ENCODE measurements at places on chromosomes 11 and 22. TPM values are rescaled to one million over a fixed set of nuclear protein-coding genes. Genes with fewer than 3 reads are reported as not detected.

The RPUSD4 gene
- polyA plus RNA-seq: 43.7 TPM

- no peak for DNase-seq
Measured at GRCh38 chr11:122756417-122756816, 81.9 kb upstream of the CRTAM start.

DNA sequence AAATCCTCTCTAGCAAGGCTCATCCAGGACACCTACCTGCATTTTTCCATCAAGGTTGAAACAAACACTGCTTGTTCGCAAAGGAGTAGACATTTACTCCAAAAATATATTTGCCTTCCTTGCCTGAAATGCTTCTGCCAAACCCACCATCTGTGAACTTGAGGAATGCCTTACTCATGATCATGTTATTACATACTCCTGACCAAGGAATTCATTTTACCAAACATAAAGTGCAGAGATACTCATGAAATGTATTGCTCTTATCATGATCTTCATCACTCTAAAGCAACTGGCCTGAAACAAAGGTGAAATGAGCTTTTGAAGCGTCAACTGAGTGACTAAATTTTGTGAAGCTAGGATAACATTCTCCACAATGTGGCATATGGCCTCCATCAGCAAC lies 243.1 kb upstream of the CCDC179 start:
- DNase-seq: no peak

DNA sequence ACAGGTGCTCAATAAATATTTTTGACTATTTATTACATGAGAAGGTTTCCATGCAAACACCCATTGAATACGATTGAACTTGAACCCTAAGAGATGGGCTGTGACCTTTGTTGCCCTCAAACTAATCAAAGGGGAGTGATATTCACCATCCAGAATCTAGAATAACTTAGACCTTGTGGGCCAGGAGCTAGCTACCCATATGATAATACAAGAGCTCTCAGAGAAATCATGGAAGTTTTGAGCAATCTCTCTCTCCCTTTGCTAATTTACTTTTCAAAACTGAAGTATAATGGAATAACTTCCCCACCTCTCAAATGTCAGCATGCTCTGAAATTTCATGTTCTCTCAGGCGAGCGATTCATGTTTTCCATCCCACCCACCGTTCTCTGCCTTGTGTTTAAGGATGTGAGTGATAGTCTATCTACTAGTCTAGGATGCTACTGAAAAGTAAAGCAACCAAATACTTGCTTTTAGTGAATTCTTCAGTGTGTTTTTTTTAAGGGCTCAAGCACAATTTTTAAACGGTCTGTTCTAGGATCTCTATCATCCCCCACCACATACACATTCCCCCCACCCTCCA lies 33.3 kb downstream of the BARX2 start:
- DNase-seq: no peak

The GSTT4 gene
- polyA plus RNA-seq: not detected

DNA sequence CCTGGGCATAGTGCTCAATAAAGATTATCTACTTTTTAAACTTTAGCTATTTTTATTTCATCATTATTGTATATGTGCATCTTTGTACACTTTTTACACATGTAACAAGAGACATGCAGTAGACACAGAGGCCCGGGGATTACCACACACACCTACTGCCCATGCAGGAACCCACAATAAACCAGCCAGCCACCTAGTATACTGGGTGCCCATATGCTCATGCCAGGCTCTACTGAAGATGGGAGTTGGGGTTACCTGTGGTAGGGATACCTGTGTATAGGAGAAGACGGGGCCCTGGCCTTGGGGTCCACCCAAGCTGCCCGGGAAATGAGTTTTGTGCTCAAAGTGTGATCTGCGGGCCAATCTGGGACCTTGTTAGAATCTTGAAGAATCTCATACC lies 31.2 kb upstream of the P2RY2 start:
- DNase-seq: no peak

GRCh38 chr11:100004541-100004940 lies 682.5 kb upstream of the ARHGAP42 start:
- DNase-seq: no peak

The PAX6 gene
- polyA plus RNA-seq: 0.15 TPM

The MRGPRX4 gene
- not detected for polyA plus RNA-seq

DNA sequence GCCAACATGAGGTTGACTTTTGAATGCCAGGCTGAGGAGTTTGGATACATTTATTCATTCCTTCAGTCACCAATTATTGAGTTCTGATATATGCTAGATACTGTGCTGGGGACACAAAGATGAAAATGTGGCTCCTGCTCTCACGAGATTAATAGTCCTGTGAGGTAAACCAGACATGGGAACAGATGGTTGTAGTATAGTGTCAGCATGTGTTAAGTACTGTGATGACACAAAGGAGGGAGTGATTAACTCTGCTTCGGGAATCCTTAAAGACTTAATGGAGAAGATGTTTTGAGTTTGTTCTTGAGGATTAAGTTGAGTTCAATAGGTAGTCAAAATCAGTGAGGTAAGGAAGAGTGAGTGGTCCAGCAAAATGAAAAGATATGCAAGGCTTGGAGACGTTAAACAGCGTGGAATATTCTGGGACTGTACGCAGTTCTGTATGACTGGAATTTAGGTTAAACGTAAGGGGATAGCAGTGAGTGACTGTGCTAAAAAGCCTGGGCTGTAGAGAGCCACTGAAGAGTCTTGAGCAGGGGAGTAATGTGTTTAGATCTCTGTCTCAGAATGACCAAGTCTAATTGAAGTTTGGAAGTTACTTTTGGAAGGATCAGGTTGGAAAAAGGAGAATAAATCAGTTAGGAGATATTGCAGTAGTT lies 11.8 kb downstream of the RNF121 start:
- DNase-seq: no peak

DNA sequence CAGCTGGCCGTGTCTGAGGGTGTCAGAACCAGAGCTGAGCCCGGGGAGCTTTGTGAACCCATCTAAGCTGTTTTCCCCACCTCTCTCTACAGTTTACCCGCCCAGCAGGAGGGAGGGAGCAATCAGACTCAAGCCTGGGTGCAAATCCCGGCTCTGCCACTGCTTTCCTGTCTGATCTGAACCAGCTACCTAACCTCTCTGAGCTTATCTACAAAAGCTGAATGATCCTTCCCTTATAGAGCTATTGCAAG lies 252 bp downstream of the APOL2 start:
- no peak for DNase-seq

The ZNF74 gene
- 16.7 TPM for polyA plus RNA-seq

The SHISAL1 gene
- polyA plus RNA-seq: 2.3 TPM

The SNRPD3 gene
- 185 TPM for polyA plus RNA-seq

The JHY gene
- 13.7 TPM for polyA plus RNA-seq

GRCh38 chr22:20588843-20589581 lies 81.6 kb downstream of the MED15 start:
- DNase-seq: no peak

GRCh38 chr11:46253258-46254132 lies 24.0 kb upstream of the CREB3L1 start:
- DNase-seq: no peak

The OLFML1 gene
- 33.1 TPM for polyA plus RNA-seq

The GRM5 gene
- polyA plus RNA-seq: 0.13 TPM

- no peak for DNase-seq
Measured at GRCh38 chr11:119028346-119029068, 2.2 kb downstream of the SLC37A4 start.

DNA sequence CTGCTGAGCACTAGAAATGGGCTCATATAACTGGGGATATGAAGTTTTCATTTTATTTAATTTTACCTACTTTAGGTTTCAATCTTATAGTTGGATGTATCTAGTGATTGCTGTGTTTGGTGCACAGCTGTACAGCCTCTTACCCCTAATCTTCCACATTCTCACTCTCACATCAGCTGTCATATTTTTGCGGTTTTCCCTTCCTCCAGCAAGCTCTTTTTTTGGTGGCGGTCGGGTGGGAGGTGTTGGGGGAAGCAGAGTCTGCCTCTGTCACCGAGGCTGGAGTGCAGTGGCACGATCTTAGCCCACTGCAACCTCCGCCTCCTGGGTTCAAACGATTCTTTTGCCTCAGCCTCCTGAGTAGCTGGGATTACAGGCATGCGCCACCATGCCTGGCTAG lies 445.1 kb upstream of the ISX start:
- no peak for DNase-seq

DNA sequence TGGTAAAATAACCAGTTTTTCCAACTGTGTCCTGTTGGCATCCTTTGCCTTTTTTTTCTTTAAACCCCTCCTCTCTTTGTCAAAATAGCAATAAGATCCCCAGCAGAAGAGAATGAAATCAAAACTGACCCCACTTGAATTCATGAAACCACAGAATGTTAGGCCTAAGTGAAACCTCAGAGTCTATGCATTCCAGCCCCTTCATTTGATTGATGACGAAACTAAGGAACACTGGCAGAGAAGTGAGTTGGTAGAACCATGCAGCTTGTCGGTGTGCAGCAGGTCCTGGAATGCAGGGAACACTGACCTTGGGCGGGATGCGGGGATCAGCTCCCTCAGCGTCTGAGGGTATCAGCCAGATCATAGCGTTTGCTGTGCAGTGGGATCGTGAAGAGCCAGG lies 57.5 kb downstream of the GRK3 start:
- no peak for DNase-seq

GRCh38 chr11:69051381-69052342 lies 2.9 kb downstream of the TPCN2 start:
- DNase-seq: no peak

The OR52I1 gene
- polyA plus RNA-seq: not detected

- peak; percentile 81 for DNase-seq
Measured at GRCh38 chr22:37802310-37803194, 5.2 kb upstream of the GCAT start.

Data from left kidney (tissue), 8 donors.